ENCODE measurements at places on chromosomes 2 and 18.
A peak's percentile ranks its signal among the peaks of the same experiment; 100 is the strongest.

DNA sequence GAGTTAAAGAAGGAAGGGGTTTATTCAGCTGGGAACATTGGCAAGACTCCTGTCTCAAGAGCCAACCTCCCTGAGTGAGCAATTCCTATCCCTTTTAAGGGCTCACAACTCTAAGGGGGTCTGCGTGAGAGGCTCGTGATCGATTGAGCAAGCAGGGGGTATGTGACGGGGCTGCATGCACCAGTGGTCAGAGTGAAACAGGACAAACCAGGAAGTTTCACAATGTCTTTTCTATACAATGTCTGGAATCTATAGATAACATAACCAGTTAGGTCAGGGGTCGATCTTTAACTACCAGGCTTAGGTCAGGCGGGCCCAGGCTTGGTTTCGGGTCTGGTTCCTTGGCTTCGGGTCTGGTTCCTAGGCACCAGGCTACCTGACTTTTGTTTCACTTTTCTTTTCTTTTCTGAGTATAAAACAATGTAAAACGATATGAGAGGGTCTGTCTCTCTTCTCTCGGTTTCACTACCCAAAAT lies 30.1 kb upstream of the LIPG start:
- peak; percentile 80 for DNase-seq

DNA sequence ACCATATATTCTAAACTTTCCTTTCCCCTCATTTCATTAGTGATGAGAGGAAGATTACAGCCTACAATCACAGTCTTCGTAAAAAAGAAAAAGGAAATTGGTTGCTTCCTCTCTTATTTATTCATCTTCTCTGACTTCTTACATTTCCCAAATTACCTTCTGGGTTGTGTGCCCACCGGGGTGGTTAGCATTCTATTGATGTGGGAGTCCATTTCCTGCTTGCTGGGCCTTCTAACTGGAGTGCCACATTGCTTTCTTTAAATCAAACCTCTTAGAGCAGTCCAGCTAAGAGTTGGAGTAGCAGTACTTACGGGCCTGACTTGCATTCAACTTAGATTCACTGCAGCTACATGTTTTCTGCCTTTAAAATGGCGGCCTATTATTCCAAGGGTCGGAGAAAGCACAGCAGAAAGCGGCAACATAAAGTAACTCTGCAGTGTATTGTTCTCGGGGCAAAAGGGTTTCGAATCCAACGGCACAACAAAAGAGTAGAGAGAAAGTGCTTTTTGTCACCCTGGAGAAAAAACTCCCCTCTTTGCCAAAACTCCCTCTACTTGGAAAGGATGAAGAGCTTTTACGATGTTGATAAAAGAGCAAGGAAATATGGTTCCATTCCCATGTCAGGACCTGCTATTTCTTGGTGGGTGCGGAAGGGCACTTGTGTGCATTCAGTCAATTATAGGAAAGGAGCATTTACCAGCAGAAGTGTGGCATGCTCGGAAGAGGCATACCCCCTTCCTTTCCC lies 110.6 kb upstream of the DLX2 start:
- no peak for DNase-seq

- DNase-seq: no peak
Measured at GRCh38 chr2:209933499-209934483, 68.6 kb upstream of the RPE start.

- no peak for DNase-seq
Measured at GRCh38 chr18:75730249-75730648, 302.7 kb upstream of the SMIM21 start.

- DNase-seq: no peak
Measured at GRCh38 chr18:36851202-36851590, 22.3 kb downstream of the KIAA1328 start.

DNA sequence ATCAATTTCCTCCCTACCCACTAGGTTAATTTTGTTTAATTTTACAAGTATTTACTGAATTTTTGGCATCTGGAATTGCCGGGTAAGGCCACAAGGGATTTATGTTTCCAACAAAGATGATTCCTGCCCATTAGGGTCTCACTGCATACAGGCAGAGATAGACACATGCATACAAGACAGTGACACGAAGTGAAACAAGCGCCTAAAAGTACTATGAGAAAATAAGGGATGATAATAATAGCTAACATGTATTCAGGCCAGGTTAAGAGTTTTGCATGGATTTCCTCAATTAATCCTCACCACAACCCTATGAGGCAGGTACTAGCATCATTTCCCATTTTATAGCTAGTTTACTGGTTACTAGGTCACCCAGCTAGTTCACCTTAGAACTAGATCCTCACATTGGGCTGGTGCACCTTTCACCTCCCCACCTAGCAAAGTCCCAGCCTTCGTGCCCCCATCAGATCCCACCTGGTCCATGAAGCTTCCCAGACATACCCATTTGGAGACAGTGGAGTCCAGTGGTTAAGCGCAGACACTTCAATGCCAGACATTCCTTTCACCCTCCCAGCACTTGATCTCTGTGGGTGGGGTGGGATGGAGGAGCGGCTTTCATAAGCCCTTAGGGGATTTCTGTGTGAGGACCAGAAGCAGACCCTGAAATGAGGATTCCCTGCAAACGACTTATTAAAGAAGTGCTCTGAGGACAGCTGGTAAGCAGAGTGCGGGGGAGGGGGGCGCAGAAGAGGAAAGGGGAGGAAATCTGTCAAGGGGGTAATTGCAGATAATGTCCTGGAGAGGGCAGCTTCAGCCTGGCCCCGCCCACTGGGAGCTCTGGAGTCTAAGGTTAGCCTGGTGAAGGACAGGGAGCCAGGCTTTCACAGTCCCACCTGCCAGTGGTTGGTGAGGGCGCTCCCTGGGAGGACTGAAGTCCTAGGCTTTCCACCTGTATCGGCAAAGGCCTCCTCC lies 5.8 kb upstream of the DGUOK start:
- DNase-seq: peak; percentile 23

DNA sequence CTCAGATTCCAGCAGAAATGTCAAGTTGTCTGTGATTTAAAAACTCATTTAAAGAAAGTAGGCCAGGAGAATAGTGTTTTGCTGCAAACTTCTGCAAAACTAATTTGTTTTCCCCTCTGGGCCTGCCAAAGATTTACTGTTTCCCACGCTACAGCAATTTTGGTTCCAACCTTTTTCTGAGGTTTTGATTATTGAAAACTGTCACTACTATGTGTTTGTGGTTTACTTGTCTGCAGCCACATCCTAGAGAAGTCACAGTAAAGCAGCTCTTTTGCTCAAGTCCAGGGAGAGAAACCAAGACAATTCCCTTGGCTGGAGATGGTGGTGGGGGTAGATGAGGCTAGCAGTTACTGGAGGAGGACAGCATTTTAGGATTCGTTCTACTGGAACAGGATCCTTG lies 12.8 kb downstream of the IL1R2 start:
- no peak for DNase-seq

- DNase-seq: peak; percentile 31
Measured at GRCh38 chr2:147989809-147990403, 30.6 kb downstream of the ORC4 start.
